Stimulated activated CD8-positive, alpha-beta memory T cell treated with anti-CD3 and anti-CD28 coated beads, Interleukin-12 subunit alpha, Interleukin-12 subunit beta, amount 100 ng/mL, for 4 hours (primary cell): ENCODE measurements at places on chromosomes 16 and 17.

GRCh38 chr16:22356930-22357634 is 17.3 kb downstream of the CDR2 start:
- DNase-seq = no peak

DNA sequence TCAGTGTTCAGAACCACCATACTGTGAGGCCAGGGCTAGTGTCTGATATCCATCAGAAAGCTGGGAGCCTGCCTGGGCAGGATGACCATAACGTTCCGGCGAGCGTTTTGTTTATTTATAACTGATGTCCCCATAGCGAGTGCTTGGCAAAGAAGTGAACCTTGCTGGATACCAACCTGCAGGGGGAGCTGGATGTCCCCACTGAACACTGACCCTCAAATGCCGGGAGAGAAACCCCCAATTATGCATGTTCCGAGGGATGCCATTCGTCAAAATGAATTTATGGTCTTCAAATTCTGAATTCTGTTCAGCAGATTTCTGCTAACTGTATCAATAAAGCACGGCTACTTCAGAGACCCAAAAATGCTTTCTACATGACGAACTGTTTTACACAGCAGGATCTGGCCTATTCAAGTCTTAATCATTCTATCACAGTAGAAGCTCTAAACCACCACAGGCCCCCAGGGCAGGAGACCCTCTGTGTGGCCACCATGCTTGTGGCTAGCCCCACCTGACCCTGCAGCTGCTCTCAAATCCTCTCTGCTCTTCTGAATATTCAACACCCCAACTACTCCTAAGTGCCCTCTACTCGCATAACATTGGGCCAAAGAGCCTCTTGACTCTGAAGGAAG is 15.2 kb downstream of the MED24 start:
- no peak for DNase-seq

DNA sequence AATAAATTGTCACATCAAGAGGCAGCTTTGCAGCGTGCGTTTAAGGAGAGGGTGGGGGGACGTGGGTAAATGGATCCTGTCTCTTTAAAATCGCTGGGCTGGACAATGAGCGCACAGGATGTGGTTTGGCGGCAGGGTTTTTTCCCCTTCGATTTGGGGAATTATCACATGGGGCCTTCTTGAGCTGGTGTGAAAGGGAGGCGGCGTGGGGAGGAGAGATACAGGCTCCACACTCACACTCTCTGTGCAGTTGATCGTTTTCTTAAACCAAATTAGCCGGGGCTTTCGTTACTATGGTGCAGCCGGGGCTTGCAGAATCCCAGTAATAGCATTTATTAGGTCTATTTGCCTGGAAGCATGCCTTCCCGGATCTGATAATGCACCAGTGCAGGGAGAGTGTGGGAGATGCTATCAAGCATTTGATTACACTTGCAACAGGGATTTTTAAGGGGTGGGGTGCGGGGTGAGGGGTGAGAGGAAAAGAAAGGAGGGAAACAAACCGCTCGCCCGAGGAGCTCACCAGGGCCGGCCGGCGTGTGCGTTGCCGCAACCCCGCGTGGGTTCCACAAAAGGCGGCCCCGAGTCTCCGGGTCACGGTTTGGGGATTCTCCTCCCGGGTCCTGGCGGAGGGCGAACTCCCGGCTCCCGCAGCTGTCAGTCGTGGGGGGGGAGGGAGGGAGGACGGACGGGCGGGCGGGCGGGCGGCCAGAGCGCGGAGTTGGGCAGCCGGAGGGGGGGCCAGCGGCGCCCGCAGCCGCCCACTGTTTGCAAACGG is 58.8 kb upstream of the GSE1 start:
- peak; percentile 66 for DNase-seq

DNA sequence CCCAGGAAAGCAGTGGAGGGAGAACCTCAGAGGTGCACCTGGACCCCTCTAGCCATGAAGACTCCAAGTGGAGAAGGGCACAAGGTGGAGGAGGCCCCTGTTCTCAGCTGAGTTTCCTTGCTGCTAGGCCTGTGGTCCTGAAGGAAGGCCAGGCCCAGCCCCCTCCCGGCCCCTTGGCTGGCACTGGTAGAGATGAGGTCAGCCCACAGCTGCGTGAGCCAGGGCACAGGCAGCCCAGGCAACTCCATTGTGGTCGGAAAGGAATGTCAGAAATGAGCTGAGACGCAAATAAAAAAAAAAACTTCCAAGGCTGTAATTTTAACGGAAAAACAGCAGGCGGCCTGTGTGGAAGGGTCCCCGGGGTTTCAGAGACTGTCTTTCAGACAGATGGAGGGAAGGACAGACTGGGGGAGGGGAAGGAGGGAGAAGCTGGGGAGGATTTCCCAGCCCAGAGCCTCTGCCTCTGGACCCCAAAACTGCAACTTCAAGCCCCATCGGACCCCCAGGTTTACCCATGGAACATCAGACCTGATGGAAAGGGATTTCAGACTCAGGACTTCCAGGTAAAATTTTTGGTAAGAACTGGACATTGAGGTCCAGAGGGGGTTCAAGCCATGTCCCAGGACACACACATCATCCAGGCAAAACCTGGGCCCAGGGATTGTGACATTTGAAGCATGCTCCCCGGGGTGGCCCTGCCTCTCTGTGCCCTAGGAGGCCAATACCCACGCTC is 25.6 kb upstream of the MRPS23 start:
- no peak for DNase-seq

GRCh38 chr16:58507195-58507962 is 7.4 kb downstream of the NDRG4 start:
- DNase-seq = no peak

DNA sequence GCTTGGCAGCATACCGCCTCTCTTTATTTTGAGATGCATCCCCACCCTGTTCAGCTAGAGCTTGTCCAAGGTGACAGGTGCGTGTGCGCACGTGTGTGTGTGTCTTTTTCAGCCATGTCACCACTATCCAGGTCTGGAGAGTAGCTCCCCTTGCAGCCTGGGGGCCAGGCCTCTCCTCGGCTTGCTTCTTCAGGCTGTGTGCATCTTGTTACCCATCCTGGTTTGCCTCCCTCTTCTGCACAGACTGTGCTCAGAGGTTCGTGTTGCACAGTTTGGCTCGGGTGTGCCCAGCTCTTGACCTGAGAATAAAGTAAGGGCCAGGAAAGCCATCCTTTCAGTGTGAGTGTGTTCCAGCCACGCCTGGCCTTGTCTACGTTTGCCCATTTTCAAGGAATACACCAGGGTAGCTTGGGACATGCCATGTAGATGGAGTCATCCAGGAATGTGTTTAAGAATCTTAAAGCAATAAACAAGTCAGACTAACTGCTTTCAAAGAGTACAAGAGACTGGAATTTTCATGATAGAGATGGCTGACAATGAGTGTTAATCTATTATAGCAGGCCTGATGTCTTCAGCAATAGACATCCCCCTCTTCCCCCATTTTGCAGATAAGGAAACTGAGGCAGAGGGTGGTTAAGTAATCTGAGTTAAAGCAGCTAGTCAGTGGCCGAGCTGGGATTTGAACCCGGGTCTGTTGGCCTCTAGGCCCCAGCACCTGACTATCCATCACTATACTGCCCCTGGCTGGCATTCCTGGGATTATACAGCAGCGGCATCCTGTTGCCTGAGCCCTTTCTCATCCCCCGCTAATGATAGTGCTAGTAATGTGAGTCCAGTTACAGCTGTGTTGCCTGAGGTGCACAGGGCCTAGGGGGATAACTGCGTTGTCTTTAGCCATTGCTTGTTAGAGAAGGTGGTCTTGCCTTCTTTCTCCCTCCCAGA is 77.9 kb downstream of the KSR1 start:
- DNase-seq = no peak

- no peak for DNase-seq
These were observed 34.0 kb upstream of the ZNF629 start for GRCh38 chr16:30820952-30821421.

DNA sequence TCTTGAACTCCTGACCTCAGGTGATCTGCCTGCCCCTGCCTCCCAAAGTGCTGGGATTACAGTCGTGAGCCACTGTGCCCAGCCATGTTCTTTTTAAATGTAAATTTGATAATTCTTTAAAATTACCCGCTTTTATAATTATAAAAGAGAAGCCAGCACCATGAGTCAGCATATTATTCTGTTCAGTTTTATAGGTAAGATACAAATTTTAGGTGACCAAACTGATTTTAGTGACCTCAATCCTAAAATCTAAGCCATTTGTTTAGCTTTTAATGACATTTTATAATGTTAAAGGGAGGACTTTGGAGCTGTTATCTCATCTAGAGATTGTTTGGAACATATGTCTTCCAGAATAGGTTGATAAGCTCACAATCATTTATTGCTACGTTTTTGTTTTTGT is 20.8 kb upstream of the PPM1E start:
- no peak for DNase-seq

GRCh38 chr16:10865991-10866966 is 10.7 kb upstream of the CIITA start:
- no peak for DNase-seq

DNA sequence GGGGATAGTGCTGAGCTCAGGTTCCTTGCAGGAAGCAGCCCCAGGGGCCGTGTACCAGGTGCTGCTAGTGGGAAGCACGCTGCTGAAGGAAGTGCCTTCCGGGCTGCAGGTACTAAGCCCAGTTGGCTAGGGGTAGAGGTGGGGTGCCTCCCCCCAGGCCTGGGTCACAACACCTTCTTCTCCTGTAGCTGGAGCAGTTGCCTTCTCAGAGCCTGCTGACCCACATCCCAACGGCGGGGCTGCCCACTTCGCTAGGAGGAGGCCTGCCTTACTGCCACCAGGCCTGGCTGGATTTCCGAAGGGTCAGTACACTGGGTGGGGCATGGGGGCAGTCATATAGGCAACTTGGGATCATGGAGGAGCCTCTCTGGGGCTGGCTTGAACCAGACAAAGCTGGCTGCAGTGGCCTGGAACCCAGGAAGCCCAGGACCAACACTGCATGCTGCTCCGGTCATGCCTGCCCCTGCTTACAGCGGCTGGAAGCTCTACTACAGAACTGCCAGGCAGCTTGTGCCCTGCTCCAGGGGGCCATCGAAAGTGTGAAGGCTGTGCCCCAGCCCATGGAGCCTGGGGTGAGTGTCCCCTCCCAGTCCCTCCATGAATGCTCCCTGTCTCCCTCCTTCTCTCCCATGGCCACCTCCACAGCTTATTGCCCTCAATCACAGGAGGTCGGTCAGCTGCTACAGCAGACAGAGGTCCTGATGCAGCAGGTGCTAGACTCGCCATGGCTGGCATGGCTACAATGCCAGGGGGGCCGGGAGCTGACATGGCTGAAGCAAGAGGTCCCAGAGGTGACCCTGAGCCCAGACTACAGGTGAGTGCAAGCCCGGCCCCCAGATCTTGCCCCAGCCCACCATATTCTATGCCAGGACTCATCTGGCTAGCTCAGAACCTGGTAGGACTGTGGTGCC is 2.5 kb downstream of the PLEKHG4 start:
- no peak for DNase-seq

DNA sequence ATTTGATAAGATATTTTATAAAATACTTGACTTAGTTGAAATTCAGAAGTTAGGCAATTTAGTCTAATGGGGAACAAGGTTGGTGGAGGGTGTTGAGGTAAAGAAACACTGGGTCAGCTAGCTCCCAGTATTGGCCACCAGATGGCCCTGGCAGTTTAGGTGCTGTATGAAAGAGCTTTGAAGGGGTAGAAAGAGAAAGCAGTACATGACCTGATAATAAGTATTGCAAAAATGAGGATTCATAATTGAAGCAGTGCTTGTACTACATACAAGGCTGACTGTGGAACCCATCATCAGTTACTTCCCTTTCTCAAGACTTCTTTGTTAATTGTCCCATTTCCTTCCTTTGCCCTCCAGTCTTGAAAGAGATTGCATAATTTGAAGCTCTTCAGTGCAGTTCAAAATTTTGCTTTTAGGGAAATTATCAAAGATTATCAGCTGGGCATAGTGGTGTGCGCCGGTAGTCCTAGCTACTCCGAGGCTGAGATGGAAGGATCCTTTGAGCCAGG is 29.4 kb downstream of the TANC2 start:
- no peak for DNase-seq

DNA sequence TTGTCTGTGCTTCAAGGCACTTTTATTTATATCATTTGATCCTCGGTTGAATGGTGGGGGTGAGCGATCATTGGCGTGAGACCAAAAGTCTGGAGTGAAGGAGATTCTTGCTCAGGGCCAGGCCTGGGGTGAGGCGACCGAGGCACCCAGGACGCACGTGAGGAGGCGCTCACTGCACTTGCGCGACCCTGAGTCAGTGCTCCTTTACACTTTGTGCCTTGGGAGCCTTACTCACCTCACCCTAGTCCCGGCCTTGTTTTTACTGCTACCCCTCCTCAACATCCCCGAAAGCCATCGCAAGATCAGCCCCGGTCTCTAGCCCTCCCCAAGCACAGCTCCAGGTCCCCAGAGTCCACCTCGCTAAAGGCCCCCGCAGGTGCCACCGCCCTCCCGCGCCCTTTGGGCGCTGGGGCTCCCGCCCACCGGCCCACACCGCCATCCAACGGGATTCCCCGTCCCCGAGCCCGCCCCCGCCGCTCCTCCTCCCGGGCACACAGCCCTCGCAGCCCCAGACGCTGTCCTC is 496 bp downstream of the EZH1 start:
- peak; percentile 64 for DNase-seq

DNA sequence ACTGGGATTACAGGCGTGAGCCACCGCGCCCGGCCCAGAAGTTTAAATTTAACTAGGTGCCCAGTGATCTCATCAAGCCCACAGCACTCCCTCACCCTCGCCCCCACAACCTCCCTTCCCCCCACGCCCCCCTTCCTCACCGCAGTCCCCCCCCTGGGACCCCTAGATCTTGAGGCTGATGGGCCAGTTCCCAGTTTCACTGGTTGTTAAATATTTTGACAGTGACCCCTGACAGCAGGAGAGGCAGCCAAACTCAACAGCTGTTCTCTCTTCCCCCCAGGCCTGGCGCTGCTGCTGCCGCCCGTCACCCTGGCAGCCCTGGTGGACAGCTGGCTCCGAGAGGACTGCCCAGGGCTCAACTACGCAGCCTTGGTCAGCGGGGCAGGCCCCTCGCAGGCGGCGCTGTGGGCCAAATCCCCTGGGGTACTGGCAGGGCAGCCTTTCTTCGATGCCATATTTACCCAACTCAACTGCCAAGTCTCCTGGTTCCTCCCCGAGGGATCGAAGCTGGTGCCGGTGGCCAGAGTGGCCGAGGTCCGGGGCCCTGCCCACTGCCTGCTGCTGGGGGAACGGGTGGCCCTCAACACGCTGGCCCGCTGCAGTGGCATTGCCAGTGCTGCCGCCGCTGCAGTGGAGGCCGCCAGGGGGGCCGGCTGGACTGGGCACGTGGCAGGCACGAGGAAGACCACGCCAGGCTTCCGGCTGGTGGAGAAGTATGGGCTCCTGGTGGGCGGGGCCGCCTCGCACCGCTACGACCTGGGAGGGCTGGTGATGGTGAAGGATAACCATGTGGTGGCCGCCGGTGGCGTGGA is 15.6 kb downstream of the QPRT start:
- DNase-seq = no peak

- no peak for DNase-seq
These were observed 4.7 kb downstream of the HS3ST6 start for GRCh38 chr16:1913327-1914083.

DNA sequence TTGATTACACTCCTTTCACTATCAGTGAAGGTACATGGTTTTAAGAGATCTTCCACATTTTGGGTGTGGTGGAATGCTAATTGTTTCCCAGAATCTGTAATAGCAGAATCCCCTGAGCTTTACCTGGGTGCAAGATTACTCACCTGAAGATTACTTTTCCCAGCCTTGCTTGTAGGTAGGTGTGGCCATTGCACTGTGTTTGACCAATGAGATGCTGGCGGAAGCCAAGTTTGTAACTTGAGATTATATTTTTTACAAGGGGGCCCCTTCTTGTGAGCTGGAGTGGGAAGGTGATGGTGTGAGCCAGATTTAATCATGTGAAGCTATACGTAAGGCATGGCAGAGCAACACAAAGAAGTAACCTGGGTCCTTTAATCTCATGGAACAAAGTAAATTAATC is 294.3 kb downstream of the TOX3 start:
- DNase-seq = no peak
